ENCODE measurements at places on chromosomes 13 and 19.

- no peak for DNase-seq
Observed at GRCh38 chr19:457636-458035, 3.2 kb downstream of the SHC2 start.

DNA sequence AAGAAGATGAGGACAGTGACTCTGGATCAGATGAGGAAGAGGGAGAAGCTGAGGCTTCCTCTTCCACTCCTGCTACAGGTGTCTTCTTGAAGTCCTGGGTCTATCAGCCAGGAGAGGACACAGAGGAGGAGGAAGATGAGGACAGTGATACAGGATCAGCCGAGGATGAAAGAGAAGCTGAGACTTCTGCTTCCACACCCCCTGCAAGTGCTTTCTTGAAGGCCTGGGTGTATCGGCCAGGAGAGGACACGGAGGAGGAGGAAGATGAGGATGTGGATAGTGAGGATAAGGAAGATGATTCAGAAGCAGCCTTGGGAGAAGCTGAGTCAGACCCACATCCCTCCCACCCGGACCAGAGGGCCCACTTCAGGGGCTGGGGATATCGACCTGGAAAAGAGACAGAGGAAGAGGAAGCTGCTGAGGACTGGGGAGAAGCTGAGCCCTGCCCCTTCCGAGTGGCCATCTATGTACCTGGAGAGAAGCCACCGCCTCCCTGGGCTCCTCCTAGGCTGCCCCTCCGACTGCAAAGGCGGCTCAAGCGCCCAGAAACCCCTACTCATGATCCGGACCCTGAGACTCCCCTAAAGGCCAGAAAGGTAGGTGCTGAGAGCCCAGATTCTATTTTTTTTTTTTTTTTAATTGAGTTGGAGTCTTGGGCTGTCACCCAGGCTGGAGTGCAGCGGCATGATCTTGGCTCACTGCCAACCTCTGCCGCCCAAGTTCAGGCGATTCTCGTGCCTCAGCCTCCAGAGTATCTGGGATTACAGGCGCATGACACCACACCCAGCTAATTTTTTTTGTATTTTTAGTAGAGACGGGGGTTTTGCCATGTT is 2.3 kb downstream of the PPP1R15A start:
- DNase-seq = peak; percentile 62

DNA sequence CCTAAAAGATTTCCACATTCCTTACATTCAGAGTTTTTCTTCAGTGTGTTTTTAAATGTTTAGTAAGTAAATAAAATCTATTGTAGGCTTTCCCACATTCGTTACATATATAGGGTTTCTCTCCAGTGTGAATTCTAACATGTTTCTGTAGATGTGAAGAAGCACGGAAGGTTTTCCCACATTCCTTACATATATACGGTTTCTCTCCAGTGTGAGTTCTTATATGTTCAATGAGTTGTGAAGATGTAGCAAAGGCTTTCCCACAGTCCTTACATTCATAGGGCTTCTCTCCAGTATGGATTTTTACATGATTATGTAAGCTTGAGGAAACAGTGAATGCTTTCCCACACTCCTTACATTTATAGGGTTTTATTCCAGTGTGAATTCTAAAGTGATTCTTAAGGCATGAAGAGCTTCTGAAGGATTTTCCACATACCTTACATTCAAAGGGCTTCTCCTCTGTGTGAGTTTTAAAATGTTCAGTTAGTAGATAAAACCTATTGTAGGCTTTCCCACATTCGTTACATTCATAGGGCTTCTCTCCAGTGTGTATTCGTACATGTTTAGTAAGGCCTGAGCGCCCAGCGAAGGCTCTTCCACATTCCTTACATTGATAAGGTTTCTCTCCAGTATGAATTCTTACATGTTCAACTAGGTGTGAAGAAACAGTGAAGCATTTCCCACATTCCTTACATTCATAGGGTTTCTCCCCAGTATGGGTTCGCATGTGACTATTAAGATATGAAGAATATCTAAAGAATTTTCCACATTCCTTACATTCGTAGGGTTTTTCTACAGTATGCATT is 18.2 kb downstream of the ZNF121 start:
- no peak for DNase-seq

DNA sequence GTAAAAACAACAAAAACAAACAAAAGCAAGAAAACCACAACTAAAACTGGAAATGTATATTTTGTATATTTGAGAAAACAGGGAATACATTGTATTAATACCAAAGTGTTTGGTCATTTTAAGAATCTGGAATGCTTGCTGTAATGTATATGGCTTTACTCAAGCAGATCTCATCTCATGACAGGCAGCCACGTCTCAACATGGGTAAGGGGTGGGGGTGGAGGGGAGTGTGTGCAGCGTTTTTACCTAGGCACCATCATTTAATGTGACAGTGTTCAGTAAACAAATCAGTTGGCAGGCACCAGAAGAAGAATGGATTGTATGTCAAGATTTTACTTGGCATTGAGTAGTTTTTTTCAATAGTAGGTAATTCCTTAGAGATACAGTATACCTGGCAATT is 17.1 kb downstream of the KLF5 start:
- no peak for DNase-seq

DNA sequence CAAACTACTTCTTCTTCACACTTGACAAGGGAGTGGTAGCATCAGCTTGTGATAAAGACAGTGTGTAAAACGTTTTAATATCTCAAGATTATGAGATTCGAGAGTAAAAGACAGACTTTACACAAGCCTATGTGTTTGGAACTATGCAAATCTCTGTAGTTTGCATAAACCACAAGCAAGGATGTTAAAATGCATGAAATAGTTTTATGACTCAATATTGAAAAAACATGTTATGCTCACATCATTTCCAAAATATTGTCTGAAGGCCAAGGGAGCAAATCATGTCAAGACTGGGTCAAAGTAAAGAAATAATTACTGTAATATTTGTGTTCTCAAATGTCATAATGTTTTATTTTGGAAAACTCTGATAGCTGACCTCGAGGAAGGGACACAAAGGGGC is 316.8 kb upstream of the KLF12 start:
- no peak for DNase-seq

GRCh38 chr13:84870190-84870589 is 929.0 kb downstream of the SLITRK6 start:
- DNase-seq = no peak

GRCh38 chr19:9796113-9796773 is 22.6 kb downstream of the FBXL12 start:
- peak; percentile 76 for DNase-seq

DNA sequence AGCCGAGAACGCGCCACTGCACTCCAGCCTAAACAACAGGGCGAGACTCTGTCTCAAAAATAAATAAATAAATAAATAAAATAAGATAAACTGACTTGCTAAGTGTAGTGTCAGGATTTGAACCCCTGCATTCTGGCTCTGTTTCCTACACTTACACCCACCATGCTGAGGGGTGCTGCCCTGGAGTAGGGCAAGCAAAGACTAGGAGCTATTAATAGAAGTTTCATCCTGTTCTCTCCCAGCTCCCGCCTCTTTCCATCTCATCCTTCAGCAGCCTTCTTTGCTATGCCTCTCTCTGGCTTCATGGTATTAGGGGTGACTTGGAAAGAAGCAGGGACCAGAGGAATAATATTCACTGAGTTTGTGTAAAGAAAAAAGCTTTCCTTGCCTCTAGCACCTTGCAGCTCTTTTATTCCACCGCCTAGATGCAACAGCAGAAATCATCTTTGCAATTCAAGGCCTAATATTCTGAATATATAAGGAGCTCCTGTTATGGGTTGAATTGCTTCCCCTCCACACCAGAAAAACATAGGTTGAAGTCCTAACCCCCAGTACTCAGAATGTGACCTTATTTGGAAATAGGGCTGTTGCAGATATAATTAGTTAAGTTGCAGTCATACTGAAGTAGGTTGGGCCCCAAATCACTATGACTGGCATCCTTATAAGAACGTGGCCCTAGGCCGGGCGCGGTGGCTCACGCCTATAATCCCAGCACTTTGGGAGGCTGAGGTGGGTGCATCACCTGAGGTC is 8.7 kb upstream of the PLAUR start:
- DNase-seq = no peak

DNA sequence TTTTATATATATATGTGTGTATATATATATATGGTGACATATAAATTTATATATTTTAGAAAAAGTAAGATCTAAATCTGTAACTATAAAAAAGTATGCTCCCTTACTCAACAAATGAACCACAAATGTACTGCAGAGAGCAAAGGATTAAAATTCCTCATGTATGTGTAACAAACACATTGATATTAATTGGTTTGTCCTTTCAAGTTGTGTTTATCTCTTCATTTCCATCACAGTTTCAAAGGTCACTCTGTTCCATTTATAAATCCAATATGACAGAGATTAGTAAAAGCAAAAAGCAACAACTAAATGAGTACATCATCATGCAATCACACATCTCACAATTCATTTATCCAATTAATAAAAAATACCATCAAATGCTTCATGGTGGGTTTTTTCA is 247.9 kb downstream of the DACH1 start:
- DNase-seq = no peak

GRCh38 chr13:24040835-24041234 is 119.7 kb upstream of the SPATA13 start:
- DNase-seq = no peak

GRCh38 chr13:28413999-28414398 is 80.9 kb downstream of the FLT1 start:
- no peak for DNase-seq

DNA sequence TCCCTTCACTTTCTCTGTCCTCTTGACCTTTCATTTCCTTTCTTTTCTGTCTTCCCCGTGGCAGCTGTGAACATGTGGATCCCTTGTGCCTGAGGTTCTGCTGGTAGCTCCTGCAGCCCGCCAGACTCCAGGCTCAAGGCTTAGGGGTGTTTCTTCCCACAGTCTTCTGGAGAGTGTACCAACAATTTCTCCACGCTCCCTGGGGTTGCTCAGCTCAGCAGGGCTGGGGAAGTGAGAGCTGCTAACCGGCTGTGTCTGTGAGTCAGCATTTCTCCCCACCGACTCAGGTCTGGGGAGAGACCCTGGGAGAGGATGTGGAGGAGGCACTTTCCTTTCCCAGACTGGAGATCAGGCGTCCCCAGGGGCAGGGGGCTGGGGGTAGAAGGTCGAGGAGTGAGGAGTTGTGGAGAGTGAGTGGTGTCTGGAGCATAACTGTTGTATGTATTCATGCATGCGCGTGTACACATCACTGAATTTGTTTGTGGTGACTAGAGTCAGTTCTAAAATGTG is 193.6 kb downstream of the KCNRG start:
- no peak for DNase-seq

DNA sequence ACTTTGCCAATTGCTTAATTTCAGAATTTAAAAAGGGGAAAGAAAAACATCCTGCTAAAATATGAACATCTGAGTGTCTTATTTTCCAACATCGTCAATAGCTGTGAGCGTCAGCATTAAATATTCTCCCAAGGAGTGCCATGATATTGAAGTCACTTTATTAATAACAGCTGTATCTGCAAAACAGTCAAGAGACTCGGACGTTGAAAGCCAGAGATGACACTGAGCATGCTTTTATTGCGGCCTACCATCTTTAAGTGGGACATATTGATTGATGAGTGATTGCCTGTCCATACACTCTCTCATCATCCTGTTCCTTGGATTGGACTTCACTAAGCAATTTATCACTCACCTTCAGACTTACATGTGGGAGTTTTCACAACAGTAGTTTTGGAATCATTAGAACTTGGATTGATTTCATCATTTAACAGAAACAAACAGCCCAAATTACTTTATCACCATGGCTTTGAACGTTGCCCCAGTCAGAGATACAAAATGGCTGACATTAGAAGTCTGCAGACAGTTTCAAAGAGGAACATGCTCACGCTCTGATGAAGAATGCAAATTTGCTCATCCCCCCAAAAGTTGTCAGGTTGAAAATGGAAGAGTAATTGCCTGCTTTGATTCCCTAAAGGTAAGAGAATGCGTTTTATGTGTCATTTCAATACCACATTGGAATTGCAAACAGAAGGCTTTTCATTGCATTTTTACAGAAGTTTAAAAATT is 53.8 kb downstream of the MBNL2 start:
- DNase-seq = no peak
